Stimulated activated CD8-positive, alpha-beta memory T cell treated with anti-CD3 and anti-CD28 coated beads, Interleukin-4, amount 100 ng/mL, for 1 hour (primary cell): ENCODE measurements at places on chromosomes 16 and 17.

GRCh38 chr16:23339787-23340186 is 37.7 kb downstream of the SCNN1B start:
- no peak for DNase-seq

DNA sequence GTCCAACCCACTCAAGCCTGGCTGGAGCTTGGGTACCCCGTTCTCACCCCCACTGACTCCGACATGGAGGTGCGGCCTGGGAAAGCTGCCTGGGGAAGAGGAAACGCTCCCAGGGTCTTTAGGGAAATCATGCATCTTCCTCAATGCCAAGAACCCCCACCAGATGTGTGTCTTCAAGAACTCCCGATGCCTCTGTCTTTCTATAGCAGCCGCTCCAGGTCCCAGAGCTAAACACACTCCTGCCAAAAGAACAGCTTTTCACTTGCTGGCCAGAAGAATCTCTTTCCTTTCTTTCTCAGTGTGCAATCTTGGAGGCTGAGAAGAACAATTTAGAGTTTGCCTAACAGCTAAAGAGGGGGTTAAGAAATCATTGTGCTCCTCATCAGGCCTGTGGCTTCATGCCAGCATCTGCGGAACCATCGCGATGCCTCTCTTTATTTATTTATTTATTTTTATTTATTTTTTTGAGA is 41.1 kb upstream of the MTSS2 start:
- DNase-seq, result no peak

- no peak for DNase-seq
Observed at GRCh38 chr16:30927789-30928378, 4.5 kb downstream of the FBXL19 start.

DNA sequence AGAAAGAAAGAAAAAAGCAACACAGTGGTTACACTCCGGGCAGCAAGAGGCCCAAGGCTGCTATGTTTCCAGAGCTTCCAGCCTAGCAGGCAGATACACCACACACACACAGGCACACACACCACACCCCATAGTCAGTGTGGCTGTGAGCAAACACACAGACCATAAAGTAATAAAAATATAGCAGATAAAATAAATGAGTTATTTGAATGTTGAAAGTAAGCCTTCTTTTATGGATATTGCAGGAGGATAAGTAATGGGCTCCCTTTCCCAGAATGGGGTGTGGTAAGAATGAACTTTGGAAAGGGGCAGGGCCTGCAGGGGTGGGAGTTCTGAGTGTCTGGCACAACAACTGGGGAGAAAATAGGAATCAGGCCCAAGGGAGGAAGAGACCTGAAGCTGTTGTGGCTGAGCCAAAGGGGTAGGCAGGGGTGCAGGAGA is 4.8 kb upstream of the CDK5RAP3 start:
- no peak for DNase-seq

DNA sequence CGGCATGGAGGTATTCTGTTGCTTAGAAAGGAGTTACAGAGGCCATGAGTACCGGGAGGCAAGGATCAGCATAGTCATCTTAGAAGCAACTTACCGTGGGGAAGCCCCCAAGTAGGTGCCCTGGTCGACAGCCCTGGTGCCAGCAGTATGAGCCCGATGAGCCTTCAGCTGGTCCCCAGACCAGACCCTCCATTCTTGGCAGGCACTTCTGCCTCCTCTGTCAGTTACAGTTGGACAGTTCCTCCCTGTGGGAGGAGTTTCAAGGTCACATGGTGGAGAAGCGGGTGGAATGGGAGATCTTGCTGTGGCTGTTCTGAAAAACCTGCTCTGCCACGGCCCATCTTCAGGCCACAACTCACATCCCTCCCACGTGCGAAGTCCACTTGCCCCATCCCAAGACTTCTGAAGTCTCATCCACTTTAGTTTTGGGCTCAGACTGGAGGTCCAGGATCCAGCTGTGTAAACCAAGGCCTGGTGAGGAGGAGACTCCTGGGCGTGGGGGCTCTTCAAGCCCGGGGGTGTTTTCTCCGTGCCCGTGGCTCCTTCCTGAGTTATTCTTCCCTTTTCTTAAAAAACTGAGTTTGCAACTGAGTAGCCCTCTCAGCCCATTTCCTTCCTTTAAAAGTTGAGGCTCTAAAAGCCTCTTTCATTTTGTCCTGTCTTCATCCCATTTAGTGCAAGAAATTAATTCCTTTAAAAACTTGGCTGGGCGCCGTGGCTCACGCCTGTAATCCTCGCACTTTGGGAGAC is 133.5 kb downstream of the SEC14L1 start:
- DNase-seq, result no peak

DNA sequence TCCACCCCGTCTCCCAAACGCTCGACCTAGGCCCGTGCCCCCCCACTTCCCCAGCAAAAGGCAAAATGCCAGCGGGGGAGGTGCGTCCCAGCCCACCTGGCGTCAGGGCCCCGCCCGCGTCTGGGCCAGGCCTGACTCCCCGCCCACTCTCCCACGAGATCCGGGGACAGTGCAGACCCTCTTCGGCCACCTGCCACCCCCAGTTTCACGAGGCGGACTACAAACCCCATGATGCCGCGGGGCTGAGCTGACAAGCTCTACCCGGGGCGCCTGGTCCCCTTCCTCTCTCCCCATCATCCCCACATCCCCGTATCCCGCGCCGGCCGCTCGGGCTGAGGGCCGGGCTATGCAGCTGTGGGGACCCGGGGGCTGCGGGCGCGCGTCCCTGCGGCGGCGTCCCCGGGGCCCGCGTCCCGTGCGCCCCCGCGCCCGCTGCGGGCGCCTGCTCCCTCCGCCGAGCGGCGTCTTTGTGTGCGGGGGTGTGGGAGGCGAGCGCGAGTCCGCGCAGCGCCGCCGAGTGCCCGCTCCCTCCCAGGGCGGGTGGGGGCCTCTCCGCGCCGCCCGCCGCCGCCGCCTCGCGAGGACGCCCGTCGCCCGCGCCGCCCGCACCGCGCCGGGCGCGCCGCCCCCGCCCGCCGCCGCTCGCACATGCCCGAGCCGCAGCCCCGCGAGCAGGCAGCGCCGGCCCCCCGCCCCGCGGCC is at the start of gene ANKRD13B:
Gene ANKRD13B (plus strand): TSS at position 283 of the 702 bp plus-strand sequence. CDS start 490 bp downstream, outside the sequence.
- no peak for DNase-seq

GRCh38 chr17:65618516-65618915 is 57.1 kb upstream of the AXIN2 start:
- no peak for DNase-seq

- DNase-seq, result no peak
Observed at GRCh38 chr16:88835383-88835782, 21.4 kb downstream of the GALNS start.

DNA sequence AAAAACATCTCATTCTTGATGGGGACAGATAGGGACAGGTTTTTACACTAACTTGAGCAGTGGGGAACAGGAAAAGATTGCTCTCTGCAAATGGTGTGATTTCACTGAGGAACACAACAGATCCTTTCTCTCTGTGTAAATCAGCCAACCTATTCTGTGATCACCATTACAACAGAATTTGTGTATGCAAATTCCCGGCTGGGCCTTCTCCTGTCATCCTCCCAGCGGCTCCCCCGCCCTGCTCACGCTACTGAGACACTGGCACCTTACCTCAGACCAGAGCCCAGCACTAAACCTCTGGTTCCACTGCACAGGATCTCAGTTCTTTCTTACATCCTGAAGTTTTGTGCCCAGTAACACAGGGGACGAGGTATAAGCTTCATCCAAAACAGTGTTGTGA is 97.0 kb upstream of the FA2H start:
- DNase-seq, result no peak

DNA sequence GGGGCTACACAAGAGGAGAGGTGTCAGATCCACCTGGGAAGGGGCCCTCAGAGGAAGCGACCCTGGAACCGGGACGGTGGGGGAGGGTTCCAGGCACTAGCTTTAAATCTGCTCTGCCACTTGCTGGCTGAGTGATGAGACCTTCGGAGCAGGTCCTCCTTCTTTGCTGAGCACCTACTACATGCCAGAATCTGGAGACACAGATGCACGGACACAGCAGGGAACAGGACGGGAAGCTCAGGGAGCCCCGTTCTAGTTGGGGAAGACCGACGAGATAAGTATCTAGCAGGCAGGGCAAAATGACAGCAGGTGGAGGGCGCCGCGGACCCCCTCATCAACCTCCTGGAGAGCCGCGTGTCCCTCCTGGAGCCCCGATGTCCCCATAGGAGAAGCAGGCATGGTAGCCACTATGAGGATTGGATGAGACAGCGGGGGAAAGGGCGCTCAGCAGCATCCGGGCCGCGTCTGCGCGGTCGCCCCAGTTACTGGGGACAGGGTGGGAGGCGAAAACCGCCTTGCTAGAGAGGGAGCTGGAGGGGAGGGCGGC is 27.2 kb downstream of the SBK1 start:
- no peak for DNase-seq

- DNase-seq, result no peak
Observed at GRCh38 chr16:57726433-57726947, 9.1 kb upstream of the KATNB1 start.
